ENCODE measurements at places on chromosomes 11 and 22. TPM values are rescaled to one million over a fixed set of nuclear protein-coding genes. Genes with fewer than 3 reads are reported as not detected.

DNA sequence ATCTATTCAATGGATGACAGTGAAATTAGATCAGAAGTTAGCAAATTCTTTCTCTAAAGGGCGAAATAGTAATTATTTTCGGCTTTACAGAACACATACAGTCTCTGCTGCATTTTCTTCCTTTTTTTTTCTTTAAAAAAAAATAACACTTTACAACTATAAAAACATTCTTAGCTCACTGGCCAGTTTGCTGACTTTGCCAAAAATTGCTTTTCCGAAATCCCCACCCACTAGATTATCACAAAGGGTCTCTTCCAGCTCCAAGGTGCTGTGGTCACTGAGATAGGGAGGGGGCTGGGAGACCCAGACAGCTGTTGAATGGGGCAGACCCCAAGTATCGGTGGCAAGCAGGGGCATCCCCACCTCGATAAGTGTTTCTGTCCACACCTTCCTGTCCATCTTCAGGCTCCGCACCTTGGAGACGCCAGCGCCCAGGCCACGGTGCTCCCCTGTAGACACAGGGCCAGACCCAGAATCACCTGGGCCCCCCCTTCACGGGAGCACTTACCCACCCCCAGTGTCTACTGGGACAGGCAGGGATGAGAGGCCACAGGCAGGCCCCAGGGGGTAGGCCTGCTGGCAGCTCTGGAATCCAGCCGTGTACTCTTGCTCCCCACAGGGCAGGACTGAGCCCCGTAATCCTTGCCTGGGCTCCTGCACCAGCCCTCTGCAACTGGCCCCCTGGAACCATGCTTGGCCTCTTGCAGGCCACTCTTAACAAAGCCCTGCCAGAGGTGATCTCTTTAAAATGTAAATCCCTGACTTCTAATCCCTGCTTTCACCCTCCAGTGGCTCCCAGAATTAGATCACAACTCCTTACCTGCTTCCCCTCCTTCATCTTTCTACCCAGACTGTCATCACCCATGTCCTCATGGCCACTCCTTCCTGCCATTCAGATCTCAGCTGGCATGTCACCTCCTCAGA is 31.5 kb upstream of the PDE2A start:
- no peak for ATAC-seq

DNA sequence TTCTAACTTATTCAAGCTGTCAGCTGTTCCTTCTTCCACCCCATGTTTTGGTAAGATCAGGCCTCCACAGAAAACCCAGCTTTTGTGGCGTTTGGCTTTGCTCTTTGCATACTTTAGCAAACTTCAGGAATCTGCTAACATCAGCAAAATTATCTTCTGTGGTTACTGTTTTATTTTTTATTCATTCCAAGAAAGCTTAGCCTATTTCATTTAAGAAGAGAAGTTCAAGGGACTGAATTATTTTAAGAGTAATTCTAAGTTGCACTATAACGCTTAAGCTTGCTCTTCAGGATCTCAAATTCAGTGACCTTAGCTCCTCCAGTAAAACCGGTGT is 1.1 kb downstream of the JHY start:
- no peak for ATAC-seq

GRCh38 chr11:83617671-83618070 is 331.5 kb upstream of the CCDC90B start:
- ATAC-seq = no peak

DNA sequence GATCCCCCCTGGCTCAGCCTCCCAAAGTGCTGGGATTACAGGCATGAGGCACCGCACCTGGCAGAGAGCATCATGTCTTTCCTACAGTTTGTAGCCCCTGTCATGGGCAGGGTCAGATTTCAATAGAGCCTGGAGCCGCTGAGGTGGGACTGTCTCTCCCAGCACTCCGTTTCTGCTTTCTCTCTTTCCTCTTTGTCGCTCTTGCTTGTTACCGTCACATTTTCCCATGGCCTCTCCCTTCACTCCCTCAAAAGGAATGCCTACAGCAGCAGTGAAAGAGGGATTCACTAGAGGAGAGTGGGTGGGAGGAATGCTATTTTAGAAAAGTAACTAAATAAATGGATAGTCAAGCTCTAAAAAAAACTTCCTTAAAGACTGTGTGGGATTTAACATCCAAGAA is 136.7 kb upstream of the TTC12 start:
- ATAC-seq = no peak

DNA sequence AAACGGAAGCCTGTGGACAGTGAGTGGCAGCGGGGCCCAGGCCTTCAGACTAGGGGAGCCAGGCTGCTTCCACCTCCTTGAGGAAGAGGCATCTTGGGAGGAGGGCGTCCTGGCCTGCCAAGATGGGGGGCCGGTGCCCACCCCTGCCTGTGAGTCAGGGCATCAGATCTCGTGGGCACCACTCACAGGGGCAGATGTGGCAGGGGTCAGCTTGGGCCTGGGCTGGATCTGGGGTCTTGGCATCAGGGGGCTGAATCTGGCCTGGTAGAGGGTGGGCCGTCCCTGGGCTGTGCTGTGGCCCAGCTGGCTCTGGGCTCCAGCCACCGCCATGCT is 24.1 kb upstream of the TH start:
- ATAC-seq = no peak

The GAL3ST1 gene
- 1.3 TPM for total RNA-seq

Data from activated T-helper 17 cell treated with anti-CD3 and anti-CD28 coated beads, Interleukin-2, amount 50 U/mL, for 72 hours (primary cell).